ENCODE measurements at places on chromosomes 2 and 18.

GRCh38 chr2:140734992-140735391 is 1395.8 kb downstream of the LRP1B start:
- no peak for DNase-seq

DNA sequence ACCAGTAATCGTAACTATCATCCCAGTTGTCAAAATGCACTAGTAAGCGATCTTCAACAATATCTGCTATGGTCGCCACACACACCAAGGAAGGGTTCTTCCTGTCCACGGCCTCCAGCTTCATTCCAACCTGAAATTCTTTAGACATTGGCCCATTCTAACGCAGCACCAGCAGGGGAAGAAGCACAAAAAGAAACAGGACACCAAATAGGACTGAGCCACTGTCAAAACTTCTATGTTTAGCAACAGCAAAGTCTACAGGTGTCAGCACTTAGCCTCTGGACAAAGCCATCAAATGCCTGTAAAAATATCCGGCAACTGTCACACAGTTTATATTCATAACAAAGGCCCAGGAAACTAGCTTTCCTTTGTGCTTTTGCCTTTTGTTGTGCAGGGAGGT is 175.0 kb downstream of the L3MBTL4 start:
- no peak for DNase-seq

DNA sequence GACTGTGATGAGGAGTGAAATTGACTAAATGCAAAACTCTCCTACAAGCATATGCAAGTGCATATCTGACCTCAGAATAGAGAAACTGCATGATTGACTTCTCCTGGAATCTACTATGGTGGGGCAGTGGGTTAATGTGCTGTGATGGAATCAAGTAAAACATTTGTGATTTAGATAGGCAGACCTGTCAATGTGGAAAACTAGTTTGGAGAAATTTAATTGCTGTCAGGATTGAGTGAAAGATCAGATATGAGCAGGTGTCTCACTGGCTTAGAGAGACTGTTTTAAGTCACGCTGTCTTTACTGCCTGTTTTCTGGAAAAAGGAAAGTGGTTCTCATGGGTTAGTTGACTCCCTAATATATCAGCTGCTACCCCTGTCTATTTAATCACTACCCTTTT is 881.0 kb upstream of the CNTNAP5 start:
- no peak for DNase-seq

DNA sequence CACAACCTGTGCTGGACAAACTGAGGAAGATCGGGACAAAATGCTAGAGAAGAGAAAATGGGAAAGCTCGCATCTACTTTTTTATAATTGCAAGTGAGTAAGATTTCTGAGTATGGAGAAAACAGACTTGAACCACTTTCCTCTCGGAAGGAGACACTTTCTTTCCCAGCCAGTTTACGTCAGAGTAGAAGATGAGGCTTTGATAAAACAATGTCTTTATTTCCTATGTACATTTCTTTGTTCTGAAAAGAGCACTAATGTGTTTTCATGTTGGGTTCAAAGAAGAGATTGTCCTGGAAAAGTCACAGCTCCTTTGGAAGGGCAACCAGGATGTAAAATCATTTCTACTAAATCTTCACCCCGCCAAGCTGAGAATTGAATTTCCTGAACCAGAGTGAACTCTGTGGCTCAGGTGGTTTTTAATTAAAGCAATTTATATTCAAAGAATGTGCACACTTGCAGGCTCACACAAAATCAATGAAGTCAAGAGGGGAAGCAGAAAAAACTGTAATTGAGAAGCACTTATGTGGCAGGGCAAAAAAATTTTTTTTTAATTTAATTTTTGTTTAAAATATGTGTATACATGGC is 23.4 kb upstream of the ITGA6 start:
- DNase-seq: no peak

- no peak for DNase-seq
These were observed 82.7 kb downstream of the SH3BP4 start for GRCh38 chr2:235034265-235035118.

DNA sequence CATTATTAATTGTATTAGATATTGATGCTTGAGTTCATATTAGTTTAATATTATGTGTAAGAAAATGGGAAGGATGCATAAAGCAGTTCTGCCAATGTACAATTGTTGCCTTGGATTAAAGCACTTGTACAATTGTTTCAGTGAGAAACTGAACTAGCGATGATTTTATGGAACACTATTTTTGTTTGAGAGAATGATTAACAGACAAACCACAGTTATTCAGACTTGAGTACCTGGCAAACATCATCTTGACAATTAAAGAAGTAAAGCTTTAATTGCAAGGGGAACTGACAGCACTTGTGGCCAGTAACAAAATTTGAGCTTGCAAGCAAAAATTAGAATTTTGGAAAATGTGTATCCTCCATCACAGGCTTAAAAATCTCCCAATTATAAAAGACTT is 214.3 kb downstream of the RIT2 start:
- no peak for DNase-seq

DNA sequence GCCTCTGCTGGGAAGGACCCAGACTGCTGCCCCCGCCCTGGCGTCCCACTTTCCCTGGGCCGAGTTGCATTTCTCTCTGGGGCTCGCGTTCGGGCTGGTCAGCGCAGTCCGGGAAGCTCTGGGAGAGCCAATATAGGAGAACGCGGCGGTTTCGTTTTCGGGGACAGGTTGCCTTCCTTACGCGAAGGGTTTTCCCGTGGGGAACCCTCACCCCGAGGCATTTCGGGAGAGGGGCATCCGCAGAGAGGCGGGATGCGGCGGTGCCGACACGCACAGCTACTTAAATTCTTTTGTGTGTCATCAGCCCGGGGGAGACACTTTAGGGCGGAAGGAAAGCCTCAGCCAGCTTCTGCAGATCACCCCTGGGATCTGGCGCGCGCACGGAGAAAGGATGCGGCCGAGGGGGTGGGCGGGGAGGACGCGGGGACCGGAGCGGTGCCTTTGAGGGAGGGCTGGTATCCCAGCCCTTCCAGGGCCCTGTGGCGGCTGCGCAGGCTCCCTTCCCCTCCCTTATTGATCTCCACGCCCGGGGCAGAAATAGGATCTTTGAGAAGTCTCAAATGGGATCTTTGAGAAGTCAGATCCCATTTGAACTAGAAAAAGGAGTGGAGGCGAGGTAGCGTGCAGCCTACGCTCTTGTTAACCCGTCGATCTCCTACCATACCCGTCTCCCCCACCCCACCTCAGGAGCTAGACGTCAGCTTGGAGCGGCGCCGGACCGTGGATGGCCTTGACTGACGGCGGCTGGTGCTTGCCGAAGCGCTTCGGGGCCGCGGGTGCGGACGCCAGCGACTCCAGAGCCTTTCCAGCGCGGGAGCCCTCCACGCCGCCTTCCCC is 1.2 kb downstream of the GATA6 start:
- DNase-seq: peak; percentile 77

DNA sequence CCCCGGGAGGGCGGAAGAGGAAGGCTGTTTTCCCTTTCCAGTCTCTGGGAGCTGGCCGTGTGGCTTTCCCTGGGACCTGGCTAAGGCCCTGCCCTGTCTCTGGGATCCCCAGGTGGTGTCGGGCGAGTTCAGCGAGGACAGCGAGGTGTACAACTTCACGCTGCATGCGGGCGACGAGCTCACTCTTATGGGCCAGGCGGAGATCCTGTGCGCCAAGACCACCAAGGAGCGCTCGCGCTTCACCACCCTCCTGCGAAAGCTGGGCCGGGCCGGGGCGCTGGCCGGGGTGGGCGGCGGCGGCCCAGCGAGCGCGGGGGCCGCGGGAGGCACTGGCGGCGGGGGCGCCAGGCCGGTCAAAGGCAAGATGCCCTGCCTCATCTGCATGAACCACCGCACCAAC is 11.2 kb downstream of the GAREM2 start:
- no peak for DNase-seq

DNA sequence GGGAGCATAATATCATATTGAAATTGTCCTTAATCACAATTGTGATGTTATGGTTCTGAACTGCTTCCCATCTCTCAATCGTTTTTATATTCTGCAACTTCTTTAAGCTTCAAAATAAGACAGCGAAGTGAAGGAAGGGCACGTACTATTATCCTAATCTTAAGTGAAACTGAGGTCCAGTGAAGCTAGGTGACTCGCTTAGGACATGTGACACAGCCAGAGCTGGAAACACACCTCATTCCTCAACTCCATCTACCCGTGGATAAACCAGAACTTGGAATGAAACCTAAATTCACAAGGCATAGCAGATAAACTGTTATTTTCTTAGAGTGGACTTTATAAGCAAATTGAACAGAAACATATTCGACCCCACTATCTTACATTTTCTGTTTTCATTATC is 191.2 kb upstream of the PXDN start:
- no peak for DNase-seq

GRCh38 chr2:216985658-216986141 is 125.8 kb upstream of the TNP1 start:
- DNase-seq: no peak

- DNase-seq: peak; percentile 84
These were observed 58.9 kb upstream of the ARL4C start for GRCh38 chr2:234555616-234556249.

GRCh38 chr2:70123051-70123828 is 36.0 kb downstream of the PCBP1 start:
- DNase-seq: peak; percentile 55

GRCh38 chr18:36769172-36769571 is 59.6 kb downstream of the TPGS2 start:
- DNase-seq: peak; percentile 32

- DNase-seq: peak; percentile 18
These were observed 659.0 kb upstream of the CDH7 start for GRCh38 chr18:65091744-65092329.

GRCh38 chr2:162072976-162073887 is 783 bp downstream of the DPP4 start:
- DNase-seq: no peak

DNA sequence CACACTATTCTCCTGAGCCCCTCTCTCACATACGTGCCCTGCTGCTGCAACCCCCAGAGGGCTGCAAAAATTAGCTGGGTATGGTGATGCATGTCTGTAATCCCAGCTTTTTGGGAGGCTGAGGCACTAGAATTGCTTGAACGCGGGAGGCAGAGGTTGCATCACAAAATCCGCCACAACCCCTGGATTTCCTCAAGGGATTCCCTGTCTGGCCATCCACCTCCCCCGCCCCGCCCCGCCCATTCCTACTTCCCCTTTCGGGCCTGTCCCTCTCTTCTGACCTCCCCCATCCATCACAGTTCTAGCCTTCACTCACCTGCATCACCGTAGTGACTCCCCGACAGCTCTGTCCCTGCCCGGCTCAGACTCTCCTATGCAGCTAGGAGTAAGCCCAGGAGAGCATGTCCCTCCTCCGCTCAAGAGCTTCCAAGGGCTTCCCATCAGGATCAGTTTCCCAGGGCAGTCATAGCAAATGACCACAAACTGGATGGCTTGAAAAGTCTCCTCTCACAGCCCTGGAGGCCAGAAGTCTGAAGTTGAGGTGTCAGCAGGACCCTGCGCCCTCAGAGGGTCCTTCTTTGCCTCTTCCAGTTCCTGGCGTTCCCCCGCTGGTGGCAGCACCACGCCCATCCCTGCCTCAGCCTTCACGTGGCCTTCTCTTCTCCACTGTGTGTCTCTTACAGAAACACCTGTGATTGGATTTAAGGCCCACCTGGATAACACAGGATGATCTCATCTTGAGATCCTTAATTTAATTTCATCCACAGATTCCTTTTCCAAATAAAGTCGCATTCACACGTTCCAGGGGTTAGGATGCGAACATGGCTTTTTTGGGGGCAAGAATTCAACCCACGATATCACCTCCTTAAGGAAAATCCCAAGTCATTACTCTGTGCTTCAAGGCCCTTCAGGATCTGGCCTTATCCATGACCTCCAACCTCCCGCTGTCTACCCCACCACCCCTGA is 58.5 kb downstream of the HS1BP3 start:
- no peak for DNase-seq

- peak; percentile 54 for DNase-seq
These were observed 12.2 kb upstream of the COL5A2 start for GRCh38 chr2:189191766-189192165.

- no peak for DNase-seq
These were observed 30.8 kb upstream of the LRP2 start for GRCh38 chr2:169393068-169393590.

DNA sequence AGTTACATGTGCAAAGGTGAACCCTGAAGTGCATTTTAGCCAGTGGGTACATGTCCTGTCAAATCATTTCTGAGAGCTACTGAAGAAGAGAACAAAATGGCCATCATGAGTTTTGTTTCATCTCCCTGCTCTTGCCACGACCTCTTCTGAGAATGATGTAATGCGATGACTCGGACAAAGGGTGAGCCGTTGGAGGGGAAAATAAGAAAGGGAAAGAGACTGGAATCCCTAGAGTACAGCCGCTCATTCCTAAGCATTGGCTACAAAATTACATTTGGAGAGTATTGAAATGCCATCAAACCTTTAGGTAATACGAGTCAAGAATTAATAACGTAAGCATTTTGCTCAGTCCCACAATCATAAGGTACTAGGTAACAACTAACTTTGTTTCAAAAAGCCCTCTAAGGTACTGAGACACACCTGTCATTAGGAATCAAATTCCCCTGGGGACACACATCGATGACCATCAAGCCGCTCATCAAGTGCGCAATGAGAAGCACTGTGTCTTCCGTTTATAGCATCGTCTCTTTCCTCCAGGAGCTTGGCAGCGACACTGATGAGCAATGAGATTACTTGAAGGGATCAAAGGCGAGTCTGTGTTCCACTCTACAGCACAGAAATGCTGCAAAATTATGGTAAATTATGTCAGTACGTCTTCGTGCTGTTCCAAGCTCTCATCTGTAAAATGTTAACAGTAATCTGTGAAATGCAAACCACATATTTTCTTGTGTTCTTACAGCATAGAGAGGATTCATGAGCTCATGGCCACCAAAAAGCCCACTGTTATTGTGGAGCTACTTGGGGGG is 97.3 kb upstream of the PIEZO2 start:
- peak; percentile 32 for DNase-seq

DNA sequence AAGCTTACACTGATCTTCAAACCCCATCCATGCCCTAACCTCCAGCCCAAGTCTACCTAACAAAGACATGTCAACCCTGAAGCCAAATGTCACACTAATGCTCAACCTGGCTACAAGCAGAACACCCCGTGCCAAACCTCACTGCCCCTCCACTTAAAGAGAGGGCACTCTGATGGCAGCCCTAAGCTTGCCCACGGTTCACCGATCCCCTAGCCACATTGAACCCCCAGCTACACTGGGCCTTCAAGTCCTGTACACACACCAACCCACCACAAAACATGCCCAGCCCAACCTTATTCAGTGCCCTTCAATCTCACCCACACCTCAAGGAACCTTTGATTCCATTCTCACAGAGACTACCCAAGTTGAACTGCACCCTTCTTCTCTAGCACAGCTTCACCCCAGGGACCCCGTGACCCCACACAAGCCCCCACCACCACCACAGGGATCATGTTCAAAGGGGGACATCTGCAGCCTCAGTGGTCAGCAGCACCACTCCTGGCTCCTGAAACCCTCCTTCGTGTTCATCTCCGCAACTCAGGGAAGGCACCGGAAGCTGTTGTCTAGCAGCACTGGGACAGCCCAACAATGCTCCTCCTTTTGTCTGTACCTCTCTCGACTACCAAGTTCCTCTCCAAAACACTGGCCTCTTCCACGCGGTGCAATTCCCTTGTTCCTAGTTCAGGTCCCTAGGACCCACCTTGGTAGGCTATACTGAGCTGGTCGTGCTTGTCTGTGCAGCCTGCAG is 218.8 kb downstream of the CYP26B1 start:
- no peak for DNase-seq

All from astrocyte of the spinal cord (primary cell).